ENCODE measurements at places on chromosomes 11 and 22.

GRCh38 chr11:58905721-58906547 lies 33.4 kb upstream of the GLYATL1 start:
- peak; percentile 95 for DNase-seq

DNA sequence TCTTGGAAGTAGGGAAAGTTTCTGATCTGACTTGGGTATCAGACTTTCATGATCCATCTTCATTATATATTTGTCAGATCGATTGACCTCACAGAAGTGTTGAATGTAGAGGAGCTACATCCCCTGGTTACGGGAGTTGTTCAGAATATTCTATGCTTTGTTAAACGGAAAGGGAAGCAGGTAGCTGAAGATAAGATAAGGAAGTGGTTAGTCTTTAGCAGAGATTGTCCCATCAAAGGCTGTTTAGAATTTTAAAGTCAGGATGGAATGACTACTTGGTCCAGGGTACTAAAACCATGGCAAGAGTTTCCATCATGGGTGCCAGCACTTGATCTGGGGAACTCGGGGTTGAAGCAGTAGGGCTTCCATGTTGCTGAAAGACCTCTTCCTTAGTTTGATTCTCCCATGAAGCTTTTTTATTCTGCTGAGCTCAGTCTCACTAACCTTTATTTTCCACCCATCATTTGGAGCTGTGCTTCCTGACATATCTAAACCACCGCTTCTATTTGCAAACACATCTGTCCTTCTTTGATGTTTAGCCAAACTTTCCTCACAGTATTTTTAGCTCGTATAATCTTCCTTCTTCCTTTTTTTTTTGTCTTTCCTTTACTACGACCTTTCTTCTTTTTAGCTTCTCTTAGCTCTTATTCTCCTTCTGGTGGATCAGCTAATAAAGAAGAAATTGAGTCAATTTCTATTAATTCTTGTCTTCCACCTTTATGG lies 4.0 kb upstream of the C22orf31 start:
- no peak for DNase-seq

DNA sequence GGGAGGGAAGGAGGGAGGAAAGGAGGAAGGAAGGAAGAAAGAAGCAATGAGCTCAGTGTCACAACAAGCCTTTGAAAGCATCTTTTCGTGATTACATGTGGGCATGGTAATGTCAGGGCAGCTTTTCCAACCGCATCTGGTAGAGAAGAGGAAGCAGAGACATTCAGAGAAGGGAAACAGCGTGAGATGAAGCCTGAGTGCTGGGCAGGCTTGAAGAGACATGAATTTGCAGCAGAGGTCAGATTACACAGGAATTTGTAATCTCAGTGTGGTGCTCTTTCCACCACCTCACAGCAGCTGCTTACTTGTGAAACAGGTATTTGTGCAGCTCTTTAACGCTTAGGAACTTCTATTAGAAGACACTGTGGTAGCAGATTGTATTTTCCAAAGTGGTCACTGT lies 289.5 kb upstream of the C11orf87 start:
- DNase-seq, result no peak

DNA sequence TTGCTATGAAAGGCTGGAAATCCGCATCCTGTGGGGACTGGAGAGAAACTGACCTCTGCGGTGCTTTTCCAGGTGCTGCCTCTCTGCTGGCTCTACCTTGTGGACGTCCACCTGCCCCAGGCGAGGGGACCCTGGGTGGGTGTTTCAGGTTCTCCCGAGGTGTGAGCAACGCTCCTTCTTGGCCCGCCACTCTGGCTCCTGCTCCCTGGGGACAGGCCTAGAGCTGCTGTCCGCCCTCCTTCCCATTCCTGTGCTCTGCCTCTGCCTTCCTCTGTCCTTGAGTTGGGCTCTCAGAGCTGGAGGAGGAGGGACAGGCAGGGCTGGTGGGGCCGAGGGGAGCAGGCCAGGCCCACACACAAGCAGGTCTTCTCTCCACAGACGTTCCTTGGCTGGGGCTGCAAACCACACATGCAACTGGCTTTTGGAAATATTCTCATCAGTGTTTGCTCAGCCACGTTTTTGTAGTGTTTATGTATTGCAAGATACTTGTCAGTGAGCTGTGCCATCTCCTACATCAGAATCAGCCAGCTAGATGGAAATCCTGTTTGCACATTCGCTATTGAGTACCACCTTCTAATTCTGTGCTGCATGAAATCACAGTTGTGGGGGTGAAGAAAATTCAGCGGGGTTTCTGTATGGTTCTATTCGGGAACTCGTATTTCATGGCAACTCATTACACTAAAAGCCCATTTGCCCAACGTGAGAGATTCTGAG lies 1115.0 kb downstream of the BRD1 start:
- DNase-seq, result no peak

DNA sequence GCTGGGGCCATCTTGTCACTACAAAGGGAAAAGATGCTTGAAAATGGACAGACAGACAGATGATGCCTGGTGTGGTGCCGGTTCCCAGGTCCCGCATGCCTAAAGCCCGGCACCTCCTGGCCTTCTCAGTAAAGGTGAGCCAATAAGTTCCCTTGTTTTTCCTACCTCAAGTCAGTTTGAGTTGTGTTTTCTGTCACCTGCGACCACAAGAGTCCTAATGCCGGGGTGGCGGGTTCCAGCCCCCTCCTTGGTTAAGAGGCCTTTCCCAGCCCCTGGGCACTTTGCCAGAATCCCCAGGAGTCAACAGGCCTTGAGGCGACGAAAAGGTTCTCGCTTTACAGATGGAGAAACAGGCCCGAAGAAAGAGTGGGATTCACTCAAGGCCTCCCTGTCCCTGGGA lies 9.0 kb downstream of the FGF19 start:
- DNase-seq, result no peak

DNA sequence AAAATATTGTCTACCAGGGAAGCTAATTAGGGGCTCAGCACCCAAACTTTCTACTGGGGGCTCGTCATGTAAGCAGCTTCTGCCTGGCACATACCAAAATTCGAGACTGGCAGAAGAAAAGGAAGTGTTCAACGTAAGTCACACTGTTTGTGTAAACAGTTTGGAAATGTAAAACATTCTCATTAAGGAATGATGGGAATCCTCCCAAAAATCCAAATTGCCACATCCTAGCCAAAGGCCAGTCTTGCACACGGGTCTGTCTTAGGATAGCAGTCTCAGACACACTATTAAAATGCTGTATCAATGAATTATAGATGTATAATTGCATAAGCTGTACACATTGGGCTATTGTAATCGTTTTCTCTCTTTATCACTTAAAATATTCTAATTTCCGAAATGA lies 28.9 kb downstream of the CUL5 start:
- no peak for DNase-seq

DNA sequence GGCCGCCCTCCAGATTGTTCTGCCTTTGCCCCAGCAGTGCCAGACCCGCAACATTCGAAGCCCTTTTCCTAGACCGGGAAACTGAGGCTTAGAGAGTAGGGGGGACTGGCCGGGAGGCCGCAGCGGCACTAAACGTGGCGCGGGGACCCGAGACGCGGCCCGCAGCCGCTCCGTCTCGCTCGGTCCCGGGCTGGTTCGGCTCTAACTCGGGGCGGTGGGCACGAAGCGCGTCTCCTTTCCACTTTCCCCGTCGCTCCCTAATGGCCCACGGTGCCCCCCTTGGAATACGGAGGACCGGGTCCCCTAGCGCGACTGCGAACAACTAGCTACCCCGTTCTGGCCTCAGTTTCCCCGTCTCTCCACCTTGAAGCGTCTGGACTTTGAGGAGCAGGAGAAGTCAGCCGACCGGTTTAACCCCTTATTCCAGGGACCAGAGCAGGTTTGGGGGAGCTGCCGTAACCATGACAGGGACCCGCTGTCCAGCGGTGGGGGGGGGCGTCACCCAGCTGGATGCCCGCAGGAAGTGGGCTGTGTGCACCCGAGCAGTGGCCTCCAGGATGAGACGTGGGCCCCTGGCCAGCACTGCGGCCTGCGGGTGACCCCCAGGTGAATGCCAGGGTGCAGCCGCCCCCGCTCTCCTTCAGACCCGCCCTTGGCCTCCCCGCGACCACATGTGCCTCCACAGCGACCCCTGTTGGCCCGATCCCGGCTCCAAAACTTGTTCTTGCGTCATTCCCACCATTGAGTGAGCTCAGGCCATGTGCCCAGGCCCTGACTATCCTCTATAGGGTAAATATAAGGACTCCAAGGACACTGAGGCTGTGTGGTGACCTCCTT lies 1.1 kb downstream of the CDC42EP1 start:
- peak; percentile 76 for DNase-seq

- DNase-seq, result no peak
Measured at GRCh38 chr11:114566276-114566675, 6.6 kb upstream of the NXPE1 start.

DNA sequence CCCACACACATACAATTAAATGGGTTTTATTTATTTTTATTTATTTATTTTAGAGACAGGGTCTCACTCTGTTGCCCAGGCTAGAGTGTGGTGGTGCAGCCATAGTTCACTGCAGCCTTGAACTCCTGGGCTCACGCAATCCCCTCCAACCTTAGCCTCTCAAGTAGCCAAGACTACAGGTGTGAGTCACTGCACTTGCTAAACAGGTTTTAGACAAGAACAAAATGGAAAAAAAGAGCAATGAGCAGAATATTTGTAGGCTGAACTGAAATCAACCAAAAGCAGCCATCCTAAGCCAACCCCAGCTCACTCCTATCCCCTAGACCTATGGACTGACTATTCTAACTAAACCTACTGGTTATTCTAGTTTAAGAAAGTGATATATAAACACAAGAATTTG lies 37.8 kb downstream of the MRE11 start:
- DNase-seq, result no peak

DNA sequence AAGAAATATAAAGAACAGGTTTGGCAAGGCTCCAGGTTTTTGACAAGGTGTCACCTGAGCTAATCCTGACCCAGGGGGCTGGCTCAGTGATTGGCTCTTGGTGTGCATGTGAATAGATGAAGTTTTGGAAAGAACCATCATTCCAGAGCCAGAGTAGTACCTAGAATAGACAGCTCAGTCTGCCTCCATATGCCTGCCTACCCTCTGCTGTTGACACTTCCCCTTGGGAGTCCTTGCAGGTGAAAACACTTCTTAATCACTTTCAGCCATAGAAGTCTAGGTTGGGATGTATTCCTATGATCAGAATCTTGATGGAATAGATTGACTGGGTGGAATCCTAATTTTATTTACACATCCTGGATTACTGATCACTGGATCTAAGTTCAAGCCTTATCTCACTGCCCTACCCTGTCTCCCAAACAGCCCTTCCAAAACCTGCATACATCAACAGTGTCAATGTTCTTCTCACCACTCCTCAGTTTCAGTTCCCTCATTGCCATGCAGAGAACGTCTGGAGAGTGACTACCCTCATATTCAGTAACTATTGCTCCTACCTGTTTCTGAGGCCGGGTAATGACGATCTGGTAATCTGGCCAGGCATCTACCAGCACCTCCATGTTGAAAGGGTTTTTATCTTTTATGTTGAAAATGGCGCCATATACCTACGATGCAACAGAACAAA lies 6.7 kb downstream of the GLYATL2 start:
- no peak for DNase-seq

DNA sequence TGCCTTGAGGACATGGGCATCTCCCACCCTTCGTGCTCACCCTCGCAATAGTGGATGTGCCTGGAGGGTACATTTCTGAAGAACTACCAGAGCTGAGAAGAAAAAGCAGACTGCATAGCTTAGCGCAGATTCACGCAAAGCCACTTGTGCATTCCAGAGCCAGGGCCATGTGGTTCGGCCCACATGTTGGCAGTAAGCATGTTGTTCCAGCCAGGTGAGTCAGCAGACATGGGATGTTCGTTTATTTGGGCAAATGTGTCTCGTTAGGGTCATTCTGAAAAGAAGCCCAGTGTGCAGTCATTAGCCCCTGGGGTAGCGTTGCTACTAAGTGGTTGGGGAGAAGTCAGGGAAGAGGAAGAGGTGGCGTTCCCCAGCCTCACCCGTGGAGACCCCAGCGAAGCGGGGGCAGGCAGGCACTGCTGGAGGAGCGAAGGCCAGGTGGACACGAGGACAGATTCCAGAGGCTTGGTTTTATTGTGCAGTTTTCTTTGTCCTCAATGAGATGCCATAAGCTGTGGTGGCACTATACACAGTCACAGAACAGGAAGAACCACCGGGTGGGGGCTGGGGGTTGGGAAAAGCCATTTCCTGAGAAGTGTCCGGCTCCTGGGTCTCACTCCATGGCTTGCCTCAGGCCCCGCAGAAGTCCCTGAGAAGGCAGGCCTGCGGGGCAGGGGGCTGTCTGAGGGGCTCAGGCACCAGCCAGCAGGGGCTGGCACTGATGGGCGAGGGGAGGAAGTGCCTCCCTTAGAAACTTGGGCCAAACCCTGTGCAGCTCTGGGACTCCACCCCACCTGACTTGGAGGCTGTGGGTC lies 5.0 kb downstream of the THY1 start:
- peak; percentile 73 for DNase-seq

- no peak for DNase-seq
Measured at GRCh38 chr11:3093281-3094191, 36.3 kb upstream of the CARS1 start.

GRCh38 chr11:17799147-17799546 lies 64.6 kb downstream of the KCNC1 start:
- DNase-seq, result no peak

All from HTR-8/SVneo (cell line).